Hepatic stellate cell (primary cell): ENCODE measurements at places on chromosomes 2 and 18.

DNA sequence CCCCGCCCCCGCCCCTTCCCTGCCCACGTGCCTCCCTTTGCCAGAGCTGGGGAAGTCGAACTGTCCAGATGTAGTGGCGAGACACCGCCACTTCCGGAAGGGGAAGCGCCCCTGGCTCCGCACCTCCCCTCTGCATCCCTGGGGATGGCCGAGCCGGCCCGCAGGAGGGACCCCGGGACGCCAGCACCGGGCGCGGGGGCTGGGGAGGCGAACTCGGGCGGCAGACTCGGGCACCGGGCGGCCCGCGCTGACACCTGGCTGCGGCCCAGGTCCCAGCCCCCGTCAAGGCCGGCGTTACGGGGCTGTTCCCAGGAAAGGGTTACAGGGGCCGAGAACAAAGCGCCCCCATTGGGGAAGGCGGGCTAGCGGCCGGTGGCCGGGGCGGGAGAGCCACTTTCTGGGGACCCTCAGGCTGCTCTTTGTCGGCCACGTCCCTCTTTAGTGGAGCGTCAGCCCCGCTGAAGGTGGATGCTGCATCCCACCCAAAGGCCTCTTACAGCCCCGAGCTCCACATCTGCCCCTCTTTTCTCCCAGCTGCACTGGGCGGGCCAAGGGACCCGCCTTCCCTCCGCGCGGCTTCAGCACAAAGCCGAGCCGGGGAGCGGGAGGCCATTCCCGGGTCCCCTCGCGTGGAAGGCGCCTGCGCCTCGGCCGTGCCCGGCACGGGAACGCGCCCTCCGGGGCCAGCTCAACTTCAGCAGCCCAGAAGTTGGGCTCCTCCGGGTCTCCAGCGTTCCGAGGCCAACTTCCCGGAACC, 1.3 kb downstream of the SDC1 start:
- peak; percentile 64 for DNase-seq

GRCh38 chr2:112887964-112888749, 22.8 kb upstream of the IL37 start:
- DNase-seq, result no peak

GRCh38 chr18:36814994-36815393, 13.8 kb downstream of the TPGS2 start:
- DNase-seq, result no peak

DNA sequence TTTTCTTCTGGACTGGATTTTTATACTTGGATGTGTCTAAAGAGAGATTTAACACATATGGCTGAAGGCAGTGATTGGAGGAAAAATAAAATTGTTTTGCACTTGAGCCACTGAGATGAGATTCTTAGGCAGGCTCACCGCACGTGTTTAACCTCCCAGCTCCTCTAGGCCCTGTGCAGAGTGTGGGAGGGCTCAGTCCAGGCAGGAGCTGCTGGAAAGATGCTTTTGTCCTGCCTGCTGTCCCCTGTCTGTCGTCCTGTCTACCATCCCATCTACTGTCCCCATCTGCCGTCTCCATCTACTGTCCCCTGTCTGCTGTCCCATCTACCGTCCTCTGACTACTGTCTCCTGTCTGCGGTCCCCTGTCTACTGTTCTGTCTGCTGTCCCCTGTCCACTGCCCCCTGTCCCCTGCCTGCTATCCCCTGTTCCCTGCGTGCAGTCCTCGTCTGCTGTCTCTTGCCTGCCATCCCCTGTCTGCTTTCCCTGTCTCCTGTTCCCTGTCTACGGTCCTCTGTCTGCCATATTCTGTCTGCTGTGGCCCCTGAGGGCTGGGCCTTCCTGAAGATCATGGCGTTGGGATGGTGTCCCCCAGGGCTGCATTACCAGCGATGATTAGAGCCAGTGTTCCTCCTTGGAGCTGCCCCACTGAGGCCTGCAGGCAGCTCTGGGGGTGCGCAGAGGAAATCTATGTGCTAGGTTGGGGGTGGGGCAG, 43.7 kb upstream of the HS6ST1 start:
- DNase-seq, result peak; percentile 44
